ENCODE measurements at places on chromosomes 7 and 10.

DNA sequence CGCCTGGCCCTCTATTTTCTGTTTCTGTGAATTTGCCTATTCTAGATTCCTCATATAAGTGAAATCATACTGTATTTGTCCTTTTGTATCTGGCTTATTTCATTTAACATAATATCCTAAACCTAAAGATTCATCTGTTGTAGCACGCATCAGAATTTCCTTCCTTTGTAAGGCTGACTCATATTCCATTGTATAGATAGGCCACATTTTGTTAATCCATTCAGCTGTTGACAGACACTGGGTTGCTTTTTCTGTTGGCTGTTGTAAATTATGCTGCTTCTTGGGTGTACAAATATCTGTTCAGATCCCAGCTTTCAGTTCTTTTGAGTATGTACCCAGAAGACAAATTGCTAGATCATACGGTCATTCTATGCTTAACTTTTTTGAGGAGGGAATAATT is 28.8 kb upstream of the CUL1 start:
- DNase-seq, result no peak

DNA sequence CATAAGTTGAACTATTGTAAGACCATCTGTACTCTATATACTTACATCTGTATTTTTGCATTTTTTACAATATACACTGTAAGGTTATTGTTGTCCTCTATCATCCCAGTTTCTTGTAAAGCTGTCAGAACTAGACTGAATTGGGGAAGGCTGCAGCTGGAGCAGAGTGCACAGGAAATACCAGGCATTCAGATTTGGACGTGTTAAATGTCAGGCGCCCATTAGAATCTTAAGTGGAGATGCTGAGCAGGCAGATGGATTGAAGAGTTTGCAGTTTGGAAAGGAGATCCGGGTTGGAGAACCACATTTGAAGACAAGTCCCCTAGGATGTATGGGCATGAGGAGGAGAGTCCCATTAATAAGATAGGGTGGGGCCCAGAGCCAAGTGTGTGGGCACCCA is 40.4 kb downstream of the MTURN start:
- no peak for DNase-seq

- no peak for DNase-seq
Observed at GRCh38 chr10:64316416-64316815, 795.2 kb downstream of the REEP3 start.

DNA sequence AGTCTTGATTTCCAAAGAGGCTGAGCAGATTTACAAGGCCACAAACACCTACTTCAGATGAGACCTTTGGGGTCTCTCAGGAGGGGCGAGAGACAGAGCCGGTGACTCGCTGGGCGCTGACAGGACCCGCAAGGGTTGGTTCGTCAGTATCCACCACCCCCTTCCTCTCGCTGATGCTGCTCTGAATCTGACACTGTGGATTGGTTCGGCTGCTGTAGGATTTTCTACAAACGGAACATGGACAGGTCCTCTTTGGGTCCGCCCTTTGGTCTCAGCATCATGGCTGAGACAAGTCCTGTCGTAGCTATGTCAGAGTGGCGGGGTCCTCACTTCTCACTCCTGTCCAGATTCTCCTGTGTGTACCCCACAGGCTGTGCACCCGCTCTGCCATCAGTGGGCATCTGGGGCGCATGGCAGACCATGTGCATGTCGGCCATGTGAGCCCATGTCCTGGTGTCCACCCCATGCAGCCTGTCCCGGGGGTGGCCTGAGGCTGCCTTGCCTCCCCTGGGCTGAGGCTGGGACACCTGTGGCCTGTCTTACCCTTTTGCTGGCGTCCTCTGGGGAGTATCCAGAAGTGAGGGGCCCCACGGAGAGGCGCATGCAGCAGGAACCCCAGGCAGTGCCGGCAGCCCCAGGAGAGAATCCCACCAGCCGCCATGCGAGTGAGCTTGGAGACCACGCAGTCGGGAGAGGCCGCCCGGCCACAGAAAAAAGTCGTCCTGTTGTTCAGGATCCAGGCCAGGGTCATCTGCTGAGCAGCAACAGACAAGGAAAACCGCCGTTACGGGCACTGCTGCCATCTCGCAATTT is 21.6 kb upstream of the FAM20C start:
- DNase-seq, result no peak

- DNase-seq, result no peak
Observed at GRCh38 chr10:95411635-95412034, 120.8 kb upstream of the PDLIM1 start.

GRCh38 chr7:52482076-52482475 is 553.4 kb upstream of the POM121L12 start:
- no peak for DNase-seq

DNA sequence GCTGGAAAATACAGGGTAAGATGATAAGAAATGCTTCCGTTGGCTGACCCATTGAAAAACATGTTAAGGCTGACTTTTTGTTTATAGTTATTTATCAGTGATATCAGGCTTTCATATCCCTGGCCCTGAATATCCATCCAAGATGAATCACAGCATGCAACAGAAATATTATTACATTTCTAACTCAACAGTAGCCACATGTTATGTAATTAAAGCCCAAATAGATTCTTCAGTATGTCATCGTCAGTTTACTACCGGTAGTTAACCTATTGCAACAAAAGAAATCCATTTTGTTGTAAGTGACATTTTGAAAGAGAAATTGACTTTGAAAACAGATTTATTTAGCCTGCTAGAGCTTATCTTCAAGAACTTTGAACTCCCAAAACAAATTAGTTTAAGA is 354.1 kb upstream of the CELF2 start:
- no peak for DNase-seq

- no peak for DNase-seq
Observed at GRCh38 chr7:64183126-64183742, 23.8 kb upstream of the ZNF735 start.

GRCh38 chr10:7969623-7970022 is 84.9 kb upstream of the GATA3 start:
- no peak for DNase-seq

DNA sequence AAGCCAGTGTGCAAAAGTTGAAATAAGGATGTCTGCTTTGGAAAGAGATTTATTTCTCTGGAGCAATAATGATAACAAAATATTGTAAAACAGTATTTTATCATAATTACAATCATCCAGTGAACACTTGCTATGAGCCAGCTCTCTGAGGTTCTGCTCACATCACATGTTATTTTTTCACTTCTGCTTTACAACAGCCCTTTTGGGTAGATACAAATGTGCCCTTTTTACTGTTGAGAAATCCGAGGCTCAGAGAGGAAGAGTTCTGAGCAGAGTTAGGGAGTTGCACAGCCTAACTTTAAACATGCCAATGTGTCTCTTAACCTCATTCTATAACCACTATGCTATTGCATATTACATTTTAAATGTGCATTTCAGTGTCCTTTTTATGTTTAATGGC is 232.6 kb upstream of the CDC14C start:
- no peak for DNase-seq

GRCh38 chr7:36207451-36208291 is 54.6 kb downstream of the EEPD1 start:
- DNase-seq, result no peak

Measured in stimulated activated CD8-positive, alpha-beta memory T cell treated with anti-CD3 and anti-CD28 coated beads, Interleukin-15, amount 100 ng/mL, for 48 hours (primary cell).